ENCODE measurements at places on chromosomes 2 and 18.

- no peak for DNase-seq
Observed at GRCh38 chr2:15945909-15946705, 5.8 kb downstream of the MYCN start.

- DNase-seq: peak; percentile 50
Observed at GRCh38 chr2:179218848-179219594, 45.6 kb downstream of the SESTD1 start.

DNA sequence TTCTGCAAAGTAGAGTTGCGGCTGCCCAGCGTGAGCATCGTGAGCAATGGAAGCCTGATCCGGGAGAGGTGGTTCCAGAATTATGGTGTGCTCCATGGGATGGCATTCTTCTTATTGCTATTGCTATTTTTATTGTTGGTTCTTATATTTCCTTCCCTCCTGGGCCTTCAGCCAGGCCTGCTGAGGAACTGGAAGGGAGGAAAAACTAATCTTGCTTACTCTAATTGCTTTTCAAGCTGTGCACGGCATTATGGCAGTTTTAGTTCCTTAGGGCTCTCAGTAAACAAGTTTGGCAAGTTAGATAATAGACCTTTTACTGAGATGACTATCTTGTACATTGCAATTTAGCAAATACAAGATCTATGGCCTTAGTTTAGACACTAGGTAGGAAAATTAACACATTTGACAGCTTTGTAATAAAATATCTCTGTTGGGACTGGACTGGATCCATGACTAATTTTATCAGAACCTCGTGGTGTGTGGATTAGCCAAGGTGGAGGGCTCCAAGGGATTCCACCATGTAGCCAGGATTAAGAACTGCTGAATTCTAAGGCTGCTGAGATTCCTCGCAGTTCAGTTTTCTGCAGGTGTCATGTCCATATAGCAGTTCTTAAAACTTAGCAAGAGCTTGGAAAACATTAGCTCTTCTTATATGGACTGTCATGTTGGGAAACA lies 6.0 kb downstream of the RSAD2 start:
- DNase-seq: no peak

- no peak for DNase-seq
Observed at GRCh38 chr2:20030224-20030623, 17.8 kb upstream of the MATN3 start.

DNA sequence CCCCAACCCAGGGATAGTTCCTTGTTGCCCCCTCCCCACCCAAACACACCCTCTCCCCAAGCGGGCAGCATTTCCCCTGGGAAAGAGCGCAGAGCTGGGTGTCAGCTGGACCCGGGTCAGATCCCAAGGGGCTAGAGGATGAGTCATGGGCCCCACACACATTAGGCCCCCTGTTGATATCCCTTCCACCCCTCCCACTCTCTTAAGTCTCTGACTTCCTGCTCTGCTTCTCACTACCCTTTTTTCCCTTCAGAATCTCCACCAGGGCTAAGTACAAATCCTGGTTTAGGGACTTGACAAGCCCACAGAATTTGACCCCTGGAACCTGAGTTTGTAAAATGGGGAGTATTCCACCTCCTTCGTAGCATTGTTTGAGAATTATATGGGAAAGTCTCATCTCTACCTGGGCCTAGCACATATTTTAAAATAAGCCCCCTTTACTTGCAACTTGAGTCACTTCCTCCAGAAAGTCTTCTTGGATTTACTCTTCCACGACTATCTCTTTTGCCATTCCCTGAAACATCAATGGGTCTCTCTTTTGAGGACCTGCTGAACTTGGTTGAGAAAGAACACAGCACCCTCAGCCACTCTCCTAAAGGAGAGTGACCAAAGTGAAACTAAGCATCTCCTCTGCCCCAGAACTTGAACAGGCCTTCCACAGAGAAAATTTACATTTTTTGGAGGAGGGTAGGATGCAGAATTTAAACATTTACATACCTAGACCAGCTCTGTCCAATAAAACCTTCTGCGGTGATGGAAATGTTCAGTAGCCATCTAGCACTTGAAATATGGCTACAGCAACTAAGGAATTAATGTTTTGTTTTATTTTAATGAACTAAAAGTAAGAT lies 4.7 kb downstream of the RTKN start:
- DNase-seq: no peak

DNA sequence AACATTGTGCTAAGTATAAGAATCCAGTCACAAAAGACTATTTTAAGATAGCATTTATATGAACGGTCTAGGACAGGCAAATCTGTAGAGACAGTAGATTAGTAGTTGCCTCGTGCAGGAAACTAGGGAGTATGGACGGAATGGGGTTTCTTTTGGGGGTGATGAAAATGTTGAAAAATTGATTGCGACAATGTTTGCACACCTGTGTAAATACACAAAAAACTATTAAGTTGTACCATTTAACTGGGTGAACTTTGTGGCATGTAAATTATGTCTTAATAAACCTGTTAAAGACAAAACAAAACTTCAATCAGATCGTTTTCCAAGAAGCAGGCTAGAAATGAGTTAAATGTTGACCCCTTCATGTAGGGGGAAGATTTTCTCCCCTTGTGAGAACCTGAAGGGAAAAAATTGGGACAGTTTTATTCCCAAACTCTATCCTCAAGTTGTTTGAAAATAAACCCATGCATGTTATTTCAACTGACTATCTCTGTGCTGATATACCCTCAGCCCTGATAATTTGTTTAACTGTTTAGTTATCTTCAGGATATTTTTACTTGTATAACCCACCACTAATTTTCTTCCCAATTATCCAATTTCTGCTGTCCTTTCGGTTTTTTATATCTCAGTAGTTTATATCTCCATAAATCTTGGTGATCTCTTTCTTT lies 87.2 kb downstream of the CAMKMT start:
- no peak for DNase-seq

DNA sequence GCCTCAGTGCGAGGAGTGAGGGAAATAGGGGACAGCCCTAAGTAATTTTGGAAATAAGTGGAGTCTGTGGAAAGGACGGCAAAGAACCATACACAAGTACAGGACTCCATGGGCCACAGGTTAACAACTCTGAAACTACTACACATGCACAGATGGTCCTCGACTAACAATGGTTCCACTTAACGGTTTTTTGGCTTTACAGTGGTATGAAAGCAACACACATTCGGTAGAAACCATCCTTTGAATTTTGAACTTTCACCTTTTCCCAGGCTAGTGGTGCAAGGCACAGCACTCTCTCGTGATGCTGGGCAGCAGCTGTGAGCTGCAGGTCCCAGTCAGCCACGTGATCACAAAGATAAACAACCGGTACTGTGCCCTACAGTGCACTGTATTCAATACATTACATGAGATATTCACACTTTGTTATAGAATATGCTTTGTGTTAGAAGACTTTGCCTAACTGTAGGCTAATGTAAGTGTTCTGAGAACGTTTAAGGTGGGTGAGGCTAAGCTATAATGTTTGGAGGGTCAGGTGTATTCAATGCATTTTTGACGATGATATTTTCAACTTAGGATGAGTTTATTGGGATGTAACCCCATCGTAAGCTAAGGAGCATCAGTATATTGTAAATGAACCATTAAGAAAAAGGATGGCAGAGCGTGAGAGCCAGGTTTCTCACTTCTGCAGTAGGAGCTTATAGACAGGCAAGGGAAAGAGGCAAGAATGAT lies 44.6 kb downstream of the TBC1D8 start:
- DNase-seq: peak; percentile 33

- no peak for DNase-seq
Observed at GRCh38 chr18:48203961-48204666, 205.1 kb downstream of the ZBTB7C start.

GRCh38 chr2:191795715-191796114 lies 51.2 kb downstream of the CAVIN2 start:
- DNase-seq: no peak

DNA sequence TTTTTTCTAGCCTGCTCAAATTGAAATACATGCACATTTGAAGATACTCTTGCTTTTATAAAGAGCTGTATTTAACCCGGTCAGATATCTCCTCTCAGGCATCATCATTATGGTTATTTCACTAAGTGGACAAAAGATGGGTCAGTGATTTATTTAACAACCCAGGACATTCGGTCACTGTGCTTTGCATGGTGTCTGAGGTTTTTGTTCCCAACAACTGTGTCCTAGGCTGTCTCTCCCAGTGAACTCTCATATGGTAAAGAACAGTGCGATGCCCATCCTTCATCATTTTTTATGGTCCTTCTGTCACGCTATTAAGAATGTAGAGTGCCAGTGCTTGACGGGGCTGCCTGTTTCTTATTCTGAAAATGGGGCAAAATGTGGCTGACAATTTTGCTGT lies 372.4 kb downstream of the PTPRM start:
- no peak for DNase-seq

- no peak for DNase-seq
Observed at GRCh38 chr2:39530411-39530866, 93.4 kb upstream of the MAP4K3 start.

DNA sequence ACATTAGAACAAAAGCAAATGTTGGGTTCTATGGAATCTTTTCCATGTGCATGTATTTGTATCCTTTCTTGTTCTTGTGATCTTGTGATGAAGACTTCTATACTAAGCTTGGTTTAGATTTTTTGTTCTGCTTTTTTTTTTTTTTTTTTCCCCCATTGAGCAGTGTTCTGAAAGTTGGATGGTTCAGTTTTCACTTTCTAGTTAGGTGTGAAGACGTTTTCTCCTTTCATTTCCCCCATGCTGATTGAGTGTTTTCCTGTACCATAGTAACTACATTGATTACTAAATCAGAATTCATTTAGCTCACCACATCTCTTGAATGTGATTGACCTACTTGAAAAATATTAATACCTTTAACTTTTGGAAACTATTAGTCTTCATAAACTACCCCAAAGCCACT lies 34.1 kb downstream of the NOP58 start:
- DNase-seq: no peak

DNA sequence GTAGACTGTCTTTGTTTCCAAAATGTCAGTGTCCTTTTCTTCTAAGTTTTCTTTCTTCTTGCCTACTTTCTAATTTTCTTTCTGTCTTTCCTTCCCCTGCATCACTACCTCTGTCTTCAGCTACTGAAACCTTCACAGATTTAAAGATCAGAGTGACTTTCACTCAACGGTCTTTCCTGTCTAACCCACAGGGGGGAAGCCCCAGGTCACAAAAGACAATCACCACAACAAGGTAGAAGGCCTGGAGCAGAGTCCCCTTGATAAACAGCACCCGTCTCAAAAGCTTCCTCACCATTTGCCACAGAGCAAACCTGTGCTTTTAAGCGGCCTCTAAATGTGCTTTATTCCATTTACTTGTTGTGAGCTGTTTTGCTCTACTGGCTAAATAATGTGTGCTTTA lies 665.4 kb downstream of the BCL11A start:
- no peak for DNase-seq

- DNase-seq: no peak
Observed at GRCh38 chr2:20677301-20678085, 10.5 kb downstream of the GDF7 start.

GRCh38 chr2:64751286-64752260 lies 97.9 kb upstream of the SERTAD2 start:
- DNase-seq: peak; percentile 72

DNA sequence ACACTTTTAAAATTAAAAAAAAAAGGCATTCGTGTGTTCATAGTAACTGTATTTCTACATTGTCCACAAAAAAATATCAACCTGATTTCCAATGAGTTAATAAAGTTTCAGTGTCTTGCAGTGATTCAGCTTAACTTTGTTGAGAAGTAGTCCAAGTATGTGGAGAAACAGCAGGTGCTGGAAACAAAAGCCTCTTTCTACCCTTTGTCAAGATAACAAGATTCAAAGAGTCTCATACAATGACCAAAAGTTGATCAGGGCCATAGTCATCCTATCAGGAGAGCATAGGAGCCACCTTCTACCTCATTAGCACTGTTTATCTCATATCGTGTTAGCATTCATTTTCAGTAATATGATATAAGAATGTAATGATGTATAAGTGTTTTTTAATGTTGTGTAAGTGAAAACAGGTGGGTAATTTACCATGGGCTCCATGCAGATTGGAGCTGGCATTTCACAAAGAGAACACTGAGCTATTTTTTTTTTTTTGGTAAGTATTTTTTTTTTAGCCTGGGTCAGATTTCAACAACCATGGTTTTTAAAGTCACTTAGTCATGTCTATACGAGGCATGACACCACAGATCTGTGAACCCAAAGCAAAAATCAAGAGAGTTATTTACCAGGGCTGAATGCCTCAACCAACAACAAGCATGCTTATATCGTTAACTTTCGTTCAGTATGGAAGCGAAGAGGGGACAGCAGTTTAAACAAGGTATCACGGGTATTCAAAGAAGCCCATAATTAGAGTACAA lies 165.0 kb upstream of the ZNF521 start:
- DNase-seq: no peak

DNA sequence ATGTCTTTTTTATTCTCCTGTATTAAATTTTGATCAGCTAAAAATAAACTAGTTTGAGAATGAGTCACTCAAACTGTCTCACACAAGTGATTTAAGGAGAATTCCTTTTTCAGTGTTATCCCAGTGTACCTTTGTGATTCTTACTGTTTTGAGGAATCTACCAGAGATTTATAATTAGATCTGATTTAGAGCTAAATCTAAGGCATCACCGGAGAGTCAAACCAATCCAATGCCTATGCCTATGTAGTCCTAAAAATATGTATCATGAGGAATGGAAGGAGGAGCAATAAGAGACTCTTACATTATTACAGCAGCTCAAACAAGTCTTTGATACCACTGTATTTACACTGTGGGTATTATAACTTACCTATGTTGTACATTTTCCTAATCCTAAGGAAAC lies 63.4 kb upstream of the CYP20A1 start:
- DNase-seq: no peak

GRCh38 chr2:86037141-86037794 lies 68.4 kb downstream of the POLR1A start:
- DNase-seq: peak; percentile 17

- no peak for DNase-seq
Observed at GRCh38 chr2:101112772-101113157, 38.4 kb downstream of the TBC1D8 start.

DNA sequence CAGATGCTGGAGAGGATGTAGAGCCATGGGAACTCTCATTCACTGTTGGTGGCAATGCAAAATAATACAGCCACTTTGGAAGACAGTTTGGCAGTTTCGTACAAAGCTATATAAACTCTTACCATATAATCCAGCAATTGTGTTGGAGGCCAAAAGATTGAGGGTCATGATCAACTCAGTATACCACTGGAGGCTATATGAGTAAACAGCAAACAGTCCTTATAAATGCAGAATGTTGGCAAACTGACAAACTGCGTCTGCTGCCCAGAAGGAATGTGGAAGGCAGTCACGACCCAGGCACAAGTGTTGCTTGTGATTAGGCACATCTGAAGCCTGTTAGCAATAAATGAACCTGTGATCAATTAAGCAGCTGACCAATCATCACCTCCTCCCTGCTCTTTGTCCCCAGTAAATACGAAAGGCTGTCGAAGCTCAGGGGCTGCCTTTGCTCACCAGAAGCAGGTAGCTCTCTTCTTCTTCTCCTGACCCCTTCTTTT lies 98.1 kb upstream of the SPOPL start:
- DNase-seq: no peak

DNA sequence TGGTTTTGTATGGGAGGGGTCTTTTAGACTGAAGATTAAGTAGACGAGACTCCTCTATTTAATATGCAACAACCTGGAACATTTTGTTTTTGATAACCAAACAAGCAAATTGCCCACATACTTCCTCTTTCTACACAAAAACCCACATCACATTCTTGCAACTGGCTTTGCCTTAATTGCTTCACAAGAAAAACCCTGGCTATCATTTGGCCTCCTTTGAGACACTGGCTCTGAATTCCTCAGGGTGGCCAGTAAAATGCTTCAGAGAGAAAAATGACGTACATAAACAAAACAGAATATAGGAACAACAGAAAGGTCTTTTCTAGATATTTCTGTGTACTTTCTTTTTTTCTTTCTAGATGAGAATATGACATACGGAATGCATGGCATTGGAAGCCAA lies 103.0 kb downstream of the TRIB2 start:
- DNase-seq: no peak

GRCh38 chr2:85342156-85342555 lies 12.2 kb downstream of the RETSAT start:
- DNase-seq: no peak
